Stimulated activated CD4-positive, alpha-beta T cell treated with anti-CD3 and anti-CD28 coated beads, Interleukin-4, amount 100 ng/mL, for 4 hours (primary cell): ENCODE measurements at places on chromosomes 1 and 21.
A peak's percentile ranks its signal among the peaks of the same experiment; 100 is the strongest.

DNA sequence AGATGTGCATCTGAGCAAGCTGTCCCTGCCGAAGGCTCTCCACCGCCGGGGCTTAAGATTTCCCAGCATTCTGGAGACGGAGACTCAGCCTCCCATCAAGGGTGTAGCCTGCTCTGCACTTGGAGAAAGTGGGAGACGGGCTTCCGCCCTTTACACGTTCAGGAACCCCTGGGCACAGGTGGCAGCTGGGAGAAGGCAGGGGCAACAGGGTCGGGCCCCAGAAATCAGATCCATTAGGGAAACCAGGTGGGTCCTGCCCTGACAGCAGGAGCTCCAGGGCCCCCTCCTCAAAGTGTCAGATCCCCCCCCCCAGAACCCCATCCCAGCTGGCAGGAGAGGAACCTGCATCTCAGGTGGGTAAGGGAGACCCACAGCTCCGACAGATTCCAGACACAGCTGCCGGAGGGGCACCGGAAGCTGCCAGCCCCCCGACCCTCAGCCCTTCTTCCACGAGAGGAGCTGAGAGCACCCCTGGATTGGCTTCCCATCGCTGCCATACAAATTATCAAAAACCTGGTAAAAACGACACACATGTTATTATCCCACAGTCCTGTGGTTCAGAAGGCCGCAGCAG, 236.6 kb downstream of the NPHP4 start:
- no peak for DNase-seq

- DNase-seq: no peak
Measured at GRCh38 chr1:98034505-98034904, 113.7 kb upstream of the DPYD start.

GRCh38 chr1:1208713-1209433, 2.5 kb upstream of the TNFRSF18 start:
- DNase-seq: peak; percentile 59

DNA sequence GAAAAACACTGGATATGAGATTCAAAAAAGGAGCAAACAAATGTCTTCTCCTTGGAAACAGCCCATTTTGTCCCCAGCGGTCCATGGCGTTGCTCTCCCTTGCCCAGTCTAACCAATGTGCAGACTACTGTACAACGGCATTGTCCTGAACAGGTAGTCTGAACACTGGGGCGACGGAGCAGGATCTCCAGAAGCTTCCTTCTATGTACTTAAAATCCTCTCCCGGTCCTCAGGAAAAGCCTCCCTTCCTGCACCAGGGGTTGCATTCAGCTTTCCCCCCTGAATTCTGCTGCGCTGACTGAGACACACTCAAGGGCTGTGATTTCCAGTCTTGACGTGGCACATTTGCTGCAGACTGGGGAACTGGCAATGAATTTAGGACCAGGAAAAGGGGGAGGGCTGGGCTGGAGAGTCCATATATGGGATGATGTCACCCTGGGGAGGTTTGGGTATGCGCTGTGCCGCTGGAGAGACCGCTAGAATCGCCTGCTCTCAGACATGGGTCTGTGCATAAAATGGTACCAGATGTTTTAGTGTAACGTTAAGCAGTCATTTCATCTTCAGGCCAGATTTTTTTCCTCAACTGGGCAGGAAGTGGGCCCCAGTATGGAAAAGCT, 275.9 kb upstream of the C1orf105 start:
- no peak for DNase-seq

GRCh38 chr1:7885513-7886404, 32.9 kb upstream of the UTS2 start:
- peak; percentile 8 for DNase-seq

DNA sequence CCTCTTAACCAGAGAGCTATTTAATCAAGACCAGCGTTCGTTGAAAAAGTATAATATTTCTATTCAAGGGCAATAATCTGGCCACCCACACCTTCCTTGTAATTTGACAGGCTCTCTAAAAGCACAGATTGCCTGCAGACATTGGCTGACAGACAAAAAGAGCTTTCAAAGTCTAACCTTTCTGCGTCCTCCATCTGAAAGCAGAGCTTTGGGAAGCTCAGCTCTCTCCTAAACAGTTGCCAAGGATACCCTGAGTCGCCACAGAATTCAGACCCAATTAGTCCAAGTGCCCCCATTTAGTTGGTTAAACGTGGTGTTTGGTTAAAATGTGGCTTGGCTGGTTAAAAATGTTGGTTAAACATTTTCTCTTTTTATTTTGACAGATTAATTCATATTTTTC, 33.7 kb upstream of the PLA2G2C start:
- DNase-seq: no peak
